Stimulated activated CD8-positive, alpha-beta memory T cell treated with anti-CD3 and anti-CD28 coated beads, Interleukin-2, amount 100 ng/mL, for 1 hour (primary cell): ENCODE measurements at places on chromosomes 6 and 20.

DNA sequence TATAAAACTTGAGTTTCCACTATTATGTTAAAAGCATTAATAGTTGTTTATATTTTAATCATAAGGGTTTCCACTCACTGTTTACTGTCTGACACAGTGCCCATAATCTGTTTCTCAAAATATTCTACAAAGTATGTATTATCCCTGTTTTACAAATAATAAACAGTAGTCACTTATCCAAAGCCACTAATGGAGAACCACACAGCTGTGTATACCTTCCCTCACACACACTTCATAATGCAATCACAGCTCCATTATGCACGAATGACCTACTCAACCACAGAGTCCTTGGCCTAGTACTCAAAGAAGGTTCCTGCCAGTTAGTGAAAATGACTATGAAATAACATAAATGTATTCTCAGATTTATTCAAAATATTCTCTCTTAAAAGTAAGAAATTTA lies 103.1 kb downstream of the EPB41L2 start:
- DNase-seq: no peak

GRCh38 chr20:54091120-54091480 lies 20.7 kb upstream of the BCAS1 start:
- no peak for DNase-seq

GRCh38 chr6:88609983-88610382 lies 353.4 kb downstream of the RNGTT start:
- DNase-seq: no peak

GRCh38 chr6:87407561-87407900 lies 241 bp upstream of the CFAP206 start:
- no peak for DNase-seq

- DNase-seq: no peak
These were observed 14.7 kb upstream of the SIM1 start for GRCh38 chr6:100479179-100480035.
